ENCODE measurements at places on chromosomes 7 and 10.

DNA sequence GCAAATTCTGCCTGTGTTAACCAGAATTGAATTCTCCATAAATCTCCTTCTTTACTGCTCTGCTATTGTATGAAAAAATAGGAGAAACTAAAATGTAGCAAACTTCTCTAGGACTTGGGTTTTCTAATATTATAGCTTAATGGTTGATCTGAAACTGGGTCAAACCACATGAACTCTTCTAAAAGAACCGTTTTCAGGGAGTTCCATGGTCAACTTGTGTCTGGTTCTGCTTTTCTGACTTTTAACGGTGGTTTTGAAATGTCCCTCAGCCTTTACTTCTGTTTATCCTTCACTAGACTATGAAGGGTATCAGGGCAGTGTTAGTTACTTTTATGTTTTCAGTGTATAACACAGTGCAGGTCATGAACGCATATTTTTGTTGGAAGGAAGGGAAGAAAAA is 242.2 kb downstream of the TSPAN12 start:
- DNase-seq = no peak

GRCh38 chr10:19014034-19014433 is 34.6 kb upstream of the MALRD1 start:
- DNase-seq = no peak

GRCh38 chr7:125465527-125465926 is 535.9 kb upstream of the POT1 start:
- no peak for DNase-seq

DNA sequence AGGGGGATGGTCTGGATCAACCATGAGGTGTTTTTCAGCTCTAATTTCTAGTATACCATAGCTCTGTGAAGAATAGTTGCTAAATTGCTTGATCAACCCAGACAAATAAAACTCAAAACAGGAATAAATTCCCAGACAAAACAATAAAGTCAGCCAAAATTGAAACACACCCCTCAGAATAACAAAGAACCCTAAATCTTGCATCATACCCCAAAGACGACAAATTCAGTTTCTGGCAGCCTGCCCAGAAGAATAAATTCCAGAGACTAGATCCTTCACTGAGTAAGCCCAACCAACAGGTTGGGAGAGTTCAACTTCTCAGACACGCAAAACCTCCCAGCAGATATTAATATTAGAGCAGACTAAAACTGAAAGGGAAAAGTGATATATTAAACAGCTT is 11.2 kb upstream of the SEM1 start:
- DNase-seq = no peak

- DNase-seq = no peak
These were observed 72.6 kb downstream of the FOXL3 start for GRCh38 chr7:362402-363096.

DNA sequence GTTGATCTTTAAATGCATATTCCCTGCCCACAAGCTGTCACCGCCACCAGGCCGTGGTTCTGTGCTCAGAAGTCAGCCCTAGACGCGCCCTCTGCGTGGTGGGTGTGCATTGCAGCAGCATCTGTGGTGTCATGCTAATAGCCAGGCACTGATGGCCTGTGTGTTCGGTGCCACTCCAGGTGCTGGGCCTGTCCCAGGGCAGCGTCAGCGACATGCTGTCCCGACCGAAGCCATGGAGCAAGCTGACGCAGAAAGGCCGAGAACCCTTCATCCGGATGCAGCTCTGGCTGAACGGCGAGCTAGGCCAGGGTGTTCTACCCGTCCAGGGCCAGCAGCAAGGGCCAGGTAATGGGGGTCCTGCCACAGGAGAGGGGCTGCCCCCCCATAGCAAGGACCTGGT is 82.5 kb upstream of the SH2B2 start:
- no peak for DNase-seq

- DNase-seq = no peak
These were observed 69.7 kb upstream of the EGR2 start for GRCh38 chr10:62885684-62886461.

DNA sequence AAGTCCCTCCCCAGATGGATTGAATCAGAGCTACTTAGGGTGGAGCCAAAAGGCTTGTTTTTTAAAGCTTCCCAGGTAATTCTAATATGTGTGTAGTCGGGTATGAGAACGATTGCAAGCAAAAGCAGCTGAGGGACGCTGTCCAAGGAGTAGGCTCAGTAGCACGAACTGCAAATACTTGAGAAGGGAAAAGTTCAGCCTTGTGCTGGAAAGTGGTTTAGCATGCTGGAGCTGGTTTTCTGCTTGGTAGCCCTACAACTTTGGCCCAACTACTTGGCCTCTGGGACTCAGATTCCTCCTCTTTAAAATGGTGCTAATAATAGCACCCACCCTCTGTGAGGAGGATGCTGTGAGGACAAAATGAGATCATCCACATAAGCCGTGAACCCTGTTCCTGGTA is 76.2 kb downstream of the AHR start:
- DNase-seq = no peak
